ENCODE measurements at places on chromosomes 2 and 18. TPM values are rescaled to one million over a fixed set of nuclear protein-coding genes. Genes with fewer than 3 reads are reported as not detected.

The EPHA4 gene
- total RNA-seq, result 34.4 TPM

The SAG gene
- 1.3 TPM for total RNA-seq

The CD226 gene
- total RNA-seq, result 0.71 TPM

DNA sequence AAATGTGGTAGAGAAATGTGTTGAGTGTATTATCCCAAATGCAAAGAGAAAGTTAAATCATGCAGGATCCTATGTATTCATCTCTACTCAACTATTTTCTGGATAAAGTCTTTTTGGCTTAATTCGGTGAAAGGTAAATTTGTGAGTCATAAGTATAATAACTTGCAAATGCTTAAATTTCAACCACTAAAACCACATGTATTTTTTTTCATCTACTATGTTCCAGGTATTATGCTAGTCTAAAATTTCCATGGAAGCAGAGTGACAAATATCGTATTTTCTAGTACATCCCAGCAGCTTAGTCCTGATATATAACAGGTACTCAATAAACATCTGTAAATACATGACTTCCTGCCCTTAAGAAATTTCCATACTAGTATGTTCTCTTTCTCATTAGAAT, 6.2 kb downstream of the ALS2 start:
- no peak for DNase-seq

GRCh38 chr2:214601852-214602633, 191.2 kb downstream of the VWC2L start:
- no peak for DNase-seq

- no peak for DNase-seq
Observed at GRCh38 chr2:39778233-39778632, 825 bp downstream of the THUMPD2 start.

DNA sequence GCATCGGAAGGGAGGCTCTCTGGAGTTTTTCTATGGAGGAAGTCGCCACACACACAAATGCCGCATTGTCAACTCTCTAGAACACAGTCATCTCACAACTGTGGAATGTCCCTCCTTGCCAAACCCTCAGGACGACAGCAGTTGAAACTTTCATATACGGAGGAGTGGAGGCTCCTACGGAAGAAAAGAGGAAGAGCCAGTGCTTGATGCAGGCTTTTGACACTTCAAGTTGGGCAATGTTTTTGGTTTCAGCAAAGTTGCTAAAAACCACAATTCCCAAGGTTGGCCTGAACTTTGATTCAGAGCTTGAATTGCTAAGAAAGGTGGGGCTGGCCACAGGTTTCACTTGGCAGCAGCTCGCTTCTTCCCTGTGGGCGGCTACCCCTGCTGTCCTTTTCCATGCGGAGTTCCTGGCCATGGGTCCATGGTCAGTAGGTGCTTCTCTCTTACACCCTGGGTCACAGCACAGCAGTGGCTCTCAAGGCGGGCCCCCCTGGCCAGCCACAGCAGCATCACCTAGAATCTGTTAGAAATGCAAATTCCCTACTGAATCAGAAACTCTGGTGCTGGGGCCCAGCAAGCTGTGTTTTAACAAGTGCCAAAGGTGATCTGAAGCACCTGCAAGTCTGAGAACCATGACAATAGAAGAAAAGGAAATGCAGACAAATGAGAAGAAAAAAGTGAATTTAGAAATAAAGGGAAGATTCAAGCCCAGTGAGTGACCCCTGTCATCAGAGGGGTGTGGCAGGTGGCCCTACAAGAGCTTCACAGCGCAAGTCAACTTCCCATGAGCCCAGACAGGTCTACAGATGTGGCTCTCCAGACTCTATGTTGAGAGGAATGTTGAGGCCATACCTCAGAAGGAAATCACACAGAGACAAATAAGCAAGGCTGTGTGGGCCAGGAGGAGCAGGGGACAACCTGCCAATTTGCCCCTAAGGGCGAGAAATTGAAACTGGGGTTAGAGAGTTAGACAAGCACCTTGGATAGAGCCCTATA, 856.4 kb downstream of the RNF144A start:
- no peak for DNase-seq

Measured in A673 (cell line).